ENCODE measurements at places on chromosomes 11 and 22.

DNA sequence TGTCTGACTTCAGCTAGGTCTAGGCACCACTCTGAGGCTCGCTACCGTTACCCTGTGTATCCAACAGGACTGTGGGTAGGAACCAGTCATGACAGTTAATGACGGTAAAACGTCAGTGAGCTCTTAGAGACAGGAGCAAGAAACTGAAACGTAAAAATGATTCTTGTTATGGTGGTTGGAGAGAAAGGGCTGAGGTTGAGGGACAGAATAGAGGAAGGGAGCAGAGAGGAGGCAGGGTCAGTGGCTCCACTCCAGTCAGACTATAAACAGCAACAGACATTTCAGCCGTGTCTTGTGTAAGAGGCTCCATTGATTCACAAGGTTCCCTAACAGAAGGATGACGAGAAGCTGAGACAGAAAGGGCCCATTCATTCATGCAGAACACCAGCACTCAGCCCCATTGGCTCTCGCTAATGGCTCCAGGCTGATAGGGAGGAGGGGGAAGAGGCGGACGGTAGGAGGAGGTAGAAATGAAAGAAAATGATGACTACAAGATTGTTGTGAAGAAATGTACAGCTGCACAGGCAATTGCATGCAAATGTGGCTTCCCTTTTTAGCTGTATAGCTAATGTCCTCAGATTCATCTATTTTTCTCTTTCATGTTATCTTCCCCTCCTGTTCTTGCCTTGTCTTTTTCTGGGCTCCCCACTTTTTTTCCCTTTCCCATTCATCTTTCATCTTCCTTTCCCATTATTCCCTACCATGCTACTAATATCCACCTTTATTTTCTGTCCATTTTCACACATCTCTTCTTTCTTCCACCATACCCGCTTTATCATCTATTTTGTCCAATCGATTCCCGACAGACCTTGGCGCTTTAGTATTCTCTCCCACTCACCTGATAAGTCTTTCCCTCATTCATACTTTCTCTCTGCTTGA is 34.3 kb downstream of the ETS1 start:
- no peak overlapping the region for H3K27ac ChIP-seq
- H3K27me3 ChIP-seq = peaks cover 62% of the 10 kb centered on the region
- no peak overlapping the region for H3K4me3 ChIP-seq
- DNase-seq = no peak

- H3K4me1 ChIP-seq = peaks cover 5% of the 10 kb centered on the region
- H3K4me3 ChIP-seq = peak overlapping the region; percentile 81
- H3K27ac ChIP-seq = no peak overlapping the region
- no peaks in the 10 kb centered on the region for H3K27me3 ChIP-seq
- DNase-seq = peak; percentile 27
- H3K36me3 ChIP-seq = peaks cover 7% of the 10 kb centered on the region
Measured at GRCh38 chr22:49961005-49961600, 531 bp downstream of the PIM3 start.

DNA sequence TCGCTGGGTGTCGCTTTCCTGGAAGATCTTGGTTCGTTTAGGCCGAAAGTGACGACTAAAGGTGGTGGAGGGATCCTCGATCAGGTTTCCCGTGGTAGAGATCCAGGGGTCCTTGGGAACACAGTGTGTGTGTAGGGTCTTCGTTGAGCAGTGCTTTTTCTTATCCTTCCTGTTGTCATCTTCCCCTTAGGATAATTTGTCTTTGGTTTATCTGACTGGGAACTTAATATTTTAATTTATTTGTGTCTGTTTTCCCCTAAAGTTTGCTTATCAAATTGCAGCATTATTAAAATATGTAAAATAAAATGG is 403 bp downstream of the RBM7 start:
- peak overlapping the region; percentile 99 for H3K27ac ChIP-seq
- DNase-seq = no peak
- H3K36me3 ChIP-seq = peaks cover 30% of the 10 kb centered on the region
- H3K4me3 ChIP-seq = peak overlapping the region; percentile 90

- peaks cover 7% of the 10 kb centered on the region for H3K36me3 ChIP-seq
- H3K4me1 ChIP-seq = peaks cover 13% of the 10 kb centered on the region
- no peak overlapping the region for H3K4me3 ChIP-seq
- DNase-seq = no peak
Measured at GRCh38 chr11:32109138-32109537, 18.3 kb downstream of the RCN1 start.

GRCh38 chr11:114288136-114288535 is 8.1 kb upstream of the NNMT start:
- peaks cover 20% of the 10 kb centered on the region for H3K4me1 ChIP-seq
- DNase-seq = no peak
- H3K4me3 ChIP-seq = no peak overlapping the region
- H3K27ac ChIP-seq = no peak overlapping the region
- no peaks in the 10 kb centered on the region for H3K36me3 ChIP-seq

DNA sequence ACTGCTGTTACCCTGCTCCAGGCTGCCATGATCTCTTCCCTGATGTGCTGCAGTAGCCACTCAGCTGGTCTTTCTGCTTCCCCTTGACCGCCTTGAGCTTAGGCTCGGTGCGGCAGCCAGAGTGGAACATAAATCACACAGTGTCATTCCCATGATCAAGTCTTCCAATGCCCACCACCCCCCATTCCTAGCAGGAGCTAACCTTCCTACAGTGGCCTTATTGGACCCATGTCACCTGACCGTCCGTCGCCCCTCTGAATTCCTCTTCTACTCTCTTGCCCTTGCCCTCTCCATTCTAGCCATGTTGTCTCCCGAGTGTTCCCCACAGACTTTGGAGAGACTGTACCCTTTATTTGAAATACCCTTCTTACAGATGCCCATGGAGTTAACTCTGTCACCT is 43.4 kb downstream of the OTOG start:
- H3K36me3 ChIP-seq = peaks cover 10% of the 10 kb centered on the region
- no peak overlapping the region for H3K27ac ChIP-seq
- no peak overlapping the region for H3K4me3 ChIP-seq
- H3K27me3 ChIP-seq = peaks cover 4% of the 10 kb centered on the region

- no peak overlapping the region for H3K4me3 ChIP-seq
- peaks cover 8% of the 10 kb centered on the region for H3K4me1 ChIP-seq
- H3K27me3 ChIP-seq = peaks cover 3% of the 10 kb centered on the region
- no peaks in the 10 kb centered on the region for H3K36me3 ChIP-seq
- H3K27ac ChIP-seq = no peak overlapping the region
Measured at GRCh38 chr11:134821422-134821821, 409.4 kb upstream of the B3GAT1 start.

- H3K27me3 ChIP-seq = peaks cover 6% of the 10 kb centered on the region
- no peak overlapping the region for H3K27ac ChIP-seq
- H3K36me3 ChIP-seq = no peaks in the 10 kb centered on the region
- H3K4me1 ChIP-seq = peaks cover 9% of the 10 kb centered on the region
Measured at GRCh38 chr11:126992065-126992803, 8.3 kb downstream of the KIRREL3 start.

- peaks cover 5% of the 10 kb centered on the region for H3K4me1 ChIP-seq
- H3K27ac ChIP-seq = no peak overlapping the region
- no peak for DNase-seq
- H3K4me3 ChIP-seq = no peak overlapping the region
Measured at GRCh38 chr11:22797047-22797446, 32.6 kb downstream of the SVIP start.

DNA sequence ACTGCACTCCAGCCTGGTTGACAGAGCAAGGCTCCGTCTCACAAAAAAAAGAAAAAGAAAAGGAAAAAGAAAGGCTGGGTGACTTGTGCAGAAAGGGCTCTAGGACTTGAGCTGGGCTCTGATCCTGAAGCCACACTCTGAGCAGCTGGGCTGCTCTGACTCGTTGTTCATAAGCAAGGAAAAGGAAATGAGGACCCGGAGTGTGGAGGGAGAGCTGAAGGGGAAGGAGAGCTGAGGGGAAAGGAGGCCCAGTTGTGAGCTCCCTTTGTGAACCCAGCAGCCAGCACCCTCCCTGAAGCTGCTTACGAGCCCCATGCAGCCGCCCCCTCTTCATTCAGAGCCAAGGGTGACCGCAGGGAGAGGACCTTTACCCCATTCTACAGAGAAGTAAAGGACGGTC is 12.3 kb upstream of the SH3BP1 start:
- no peak overlapping the region for H3K4me3 ChIP-seq
- 0 out of 2 replicates have a peak overlapping the region, but pooled peaks have one; percentile 9 for H3K27ac ChIP-seq
- peaks cover 3% of the 10 kb centered on the region for H3K4me1 ChIP-seq
- no peaks in the 10 kb centered on the region for H3K27me3 ChIP-seq
- H3K36me3 ChIP-seq = peaks cover 2% of the 10 kb centered on the region

GRCh38 chr11:100663583-100663982 is 23.5 kb upstream of the ARHGAP42 start:
- no peaks in the 10 kb centered on the region for H3K36me3 ChIP-seq
- no peak overlapping the region for H3K4me3 ChIP-seq
- no peak overlapping the region for H3K27ac ChIP-seq
- peaks cover 30% of the 10 kb centered on the region for H3K4me1 ChIP-seq
- DNase-seq = no peak

DNA sequence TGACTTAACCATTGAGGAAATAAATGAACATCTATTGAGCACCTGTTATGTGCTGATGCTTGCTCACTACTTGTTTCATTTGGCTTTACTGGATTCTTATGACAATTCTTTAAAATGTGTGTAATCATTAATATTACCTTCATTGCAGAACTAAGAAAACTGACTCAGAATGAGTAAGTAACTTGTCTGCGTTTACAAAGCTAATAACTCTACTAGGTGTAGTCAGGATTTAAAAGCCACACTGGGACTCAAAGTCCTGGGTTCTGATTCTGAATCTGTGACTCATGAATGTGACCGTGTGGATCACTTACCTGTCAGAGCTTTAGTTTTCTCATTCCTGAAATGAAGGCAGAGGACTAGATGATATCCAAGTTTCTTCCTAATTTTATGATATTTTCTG is 23.4 kb upstream of the KIRREL3 start:
- no peaks in the 10 kb centered on the region for H3K27me3 ChIP-seq
- peaks cover 2% of the 10 kb centered on the region for H3K4me1 ChIP-seq
- no peak overlapping the region for H3K4me3 ChIP-seq
- H3K27ac ChIP-seq = no peak overlapping the region
- H3K36me3 ChIP-seq = no peaks in the 10 kb centered on the region
- DNase-seq = no peak

- peak overlapping the region; percentile 85 for H3K4me3 ChIP-seq
- H3K27ac ChIP-seq = no peak overlapping the region
Measured at GRCh38 chr11:16924462-16924825, 89.8 kb downstream of the PLEKHA7 start.

DNA sequence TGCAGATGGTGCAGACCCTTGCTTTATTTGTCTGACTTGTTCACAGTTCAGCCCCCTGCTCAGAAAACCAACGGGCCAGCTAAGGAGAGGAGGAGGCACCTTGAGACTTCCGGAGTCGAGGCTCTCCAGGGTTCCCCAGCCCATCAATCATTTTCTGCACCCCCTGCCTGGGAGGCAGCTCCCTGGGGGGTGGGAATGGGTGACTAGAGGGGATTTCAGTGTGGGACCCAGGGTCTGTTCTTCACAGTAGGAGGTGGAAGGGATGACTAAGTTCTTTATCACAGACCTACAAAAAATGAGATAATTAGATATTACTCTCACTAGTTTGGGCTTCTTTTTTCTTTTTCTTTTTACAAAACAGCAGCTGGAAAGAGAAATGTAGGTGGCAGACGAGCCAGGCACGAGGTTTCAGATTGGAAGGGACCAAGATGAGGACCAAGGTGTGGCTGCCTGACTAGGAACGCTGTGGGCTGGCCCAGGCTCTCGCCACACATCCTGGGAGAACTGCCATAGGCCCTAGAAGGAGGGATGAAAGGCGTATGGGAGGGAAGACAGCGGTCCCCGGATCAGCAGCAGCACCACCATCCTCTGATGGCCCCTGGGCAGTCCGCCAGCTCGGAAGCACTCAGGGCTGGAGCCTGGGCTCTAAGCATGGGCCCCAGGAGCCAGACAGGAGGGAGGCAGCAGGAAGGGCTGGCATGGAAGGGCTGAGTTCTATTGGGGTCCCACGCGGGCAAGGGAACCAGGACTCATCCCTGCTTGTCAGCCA is 14.2 kb downstream of the TXN2 start:
- no peak for DNase-seq
- no peak overlapping the region for H3K4me3 ChIP-seq
- H3K27ac ChIP-seq = no peak overlapping the region
- H3K4me1 ChIP-seq = peaks cover 6% of the 10 kb centered on the region
- H3K36me3 ChIP-seq = peaks cover 3% of the 10 kb centered on the region

DNA sequence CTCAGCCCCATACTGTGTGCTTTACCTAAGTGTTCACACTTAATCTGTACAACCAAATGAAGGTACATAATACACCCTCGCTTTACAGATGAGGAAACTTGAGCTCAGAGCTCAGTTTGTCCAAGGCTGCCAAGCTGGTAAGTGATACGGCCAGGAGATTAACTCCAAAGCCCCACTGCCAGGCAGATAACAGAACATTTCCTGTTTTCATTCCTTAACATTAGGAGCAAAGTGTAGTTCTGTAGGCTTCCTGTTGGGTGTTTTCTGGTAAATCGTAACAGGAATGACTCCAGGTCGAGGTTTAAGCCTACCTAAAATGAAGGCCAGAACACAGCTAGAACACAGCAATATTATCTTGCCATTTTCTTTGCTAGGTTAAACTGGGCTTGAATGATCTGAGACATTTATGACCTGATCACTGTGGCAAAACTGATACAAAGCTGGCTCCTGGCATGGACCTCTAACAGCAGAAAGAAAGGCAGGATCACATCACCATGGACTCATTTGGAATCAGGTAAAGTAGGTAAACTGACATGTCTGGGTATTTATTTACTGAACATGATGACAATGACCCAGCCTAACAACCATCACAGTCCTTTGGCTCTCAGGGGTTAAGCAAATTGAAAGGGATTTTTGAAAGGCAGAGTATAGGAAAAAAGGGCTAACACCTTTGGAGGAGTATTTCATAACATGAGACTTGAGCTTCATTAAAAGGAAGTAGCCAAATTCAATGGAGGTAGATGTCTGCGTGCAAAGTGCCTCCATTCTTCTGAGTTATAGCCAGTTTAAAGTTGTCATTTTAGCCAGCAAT is 3.9 kb upstream of the NUP50 start:
- no peak for DNase-seq
- H3K4me1 ChIP-seq = peaks cover 36% of the 10 kb centered on the region
- peak overlapping the region; percentile 93 for H3K27ac ChIP-seq
- H3K36me3 ChIP-seq = peaks cover 16% of the 10 kb centered on the region
- no peaks in the 10 kb centered on the region for H3K27me3 ChIP-seq

GRCh38 chr11:106043540-106043939 is 21.5 kb upstream of the MSANTD4 start:
- H3K36me3 ChIP-seq = no peaks in the 10 kb centered on the region
- H3K4me3 ChIP-seq = no peak overlapping the region
- no peaks in the 10 kb centered on the region for H3K27me3 ChIP-seq
- no peak overlapping the region for H3K27ac ChIP-seq

- peak overlapping the region; percentile 72 for H3K4me3 ChIP-seq
- peaks cover 53% of the 10 kb centered on the region for H3K4me1 ChIP-seq
- peak; percentile 71 for DNase-seq
- no peak overlapping the region for H3K27ac ChIP-seq
- peaks cover 26% of the 10 kb centered on the region for H3K27me3 ChIP-seq
Measured at GRCh38 chr11:123196060-123196714, 1.1 kb upstream of the CLMP start.

DNA sequence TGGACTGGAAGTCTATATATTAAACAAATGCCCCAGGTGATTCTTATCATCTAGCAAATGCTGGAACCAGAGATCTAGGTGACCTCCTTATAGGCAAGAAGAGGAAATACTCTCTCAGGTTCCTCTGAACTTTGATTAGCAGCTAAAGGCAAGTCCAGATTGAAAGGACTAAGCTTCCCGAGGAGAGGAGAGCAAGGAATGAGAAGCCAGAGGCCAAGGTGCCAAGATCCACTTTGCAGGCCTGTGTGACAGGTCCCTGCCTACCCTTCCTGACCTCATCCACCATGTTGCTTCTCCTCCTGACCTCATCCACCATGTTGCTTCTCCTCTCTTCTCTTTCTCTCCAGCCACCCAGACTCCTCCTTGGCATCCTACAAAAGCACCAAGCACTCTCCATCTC is 173.2 kb downstream of the LARGE1 start:
- H3K36me3 ChIP-seq = peaks cover 16% of the 10 kb centered on the region
- DNase-seq = no peak
- H3K27ac ChIP-seq = no peak overlapping the region
- peaks cover 11% of the 10 kb centered on the region for H3K4me1 ChIP-seq
- H3K27me3 ChIP-seq = no peaks in the 10 kb centered on the region
- H3K4me3 ChIP-seq = no peak overlapping the region

Measured in WTC11 (cell line).